ENCODE measurements at places on chromosomes 6 and 20.

DNA sequence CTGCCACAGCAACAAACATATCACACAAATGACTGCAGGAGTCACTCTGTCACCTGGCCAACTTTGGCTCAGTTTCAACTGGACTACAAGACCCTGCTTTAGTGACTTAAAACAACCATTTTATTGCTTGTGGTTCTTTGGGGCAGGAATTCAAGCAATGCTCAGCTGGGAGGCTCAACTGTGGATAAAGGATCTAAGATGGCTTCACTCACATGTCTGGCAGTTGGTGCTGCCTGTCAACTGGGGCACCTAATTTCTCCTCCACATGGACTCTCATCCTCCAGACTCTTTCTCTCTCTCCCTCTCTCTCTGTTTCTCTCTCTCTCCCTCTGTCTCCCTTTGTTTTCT is 2.8 kb upstream of the EPB41L2 start:
- no peak for DNase-seq

DNA sequence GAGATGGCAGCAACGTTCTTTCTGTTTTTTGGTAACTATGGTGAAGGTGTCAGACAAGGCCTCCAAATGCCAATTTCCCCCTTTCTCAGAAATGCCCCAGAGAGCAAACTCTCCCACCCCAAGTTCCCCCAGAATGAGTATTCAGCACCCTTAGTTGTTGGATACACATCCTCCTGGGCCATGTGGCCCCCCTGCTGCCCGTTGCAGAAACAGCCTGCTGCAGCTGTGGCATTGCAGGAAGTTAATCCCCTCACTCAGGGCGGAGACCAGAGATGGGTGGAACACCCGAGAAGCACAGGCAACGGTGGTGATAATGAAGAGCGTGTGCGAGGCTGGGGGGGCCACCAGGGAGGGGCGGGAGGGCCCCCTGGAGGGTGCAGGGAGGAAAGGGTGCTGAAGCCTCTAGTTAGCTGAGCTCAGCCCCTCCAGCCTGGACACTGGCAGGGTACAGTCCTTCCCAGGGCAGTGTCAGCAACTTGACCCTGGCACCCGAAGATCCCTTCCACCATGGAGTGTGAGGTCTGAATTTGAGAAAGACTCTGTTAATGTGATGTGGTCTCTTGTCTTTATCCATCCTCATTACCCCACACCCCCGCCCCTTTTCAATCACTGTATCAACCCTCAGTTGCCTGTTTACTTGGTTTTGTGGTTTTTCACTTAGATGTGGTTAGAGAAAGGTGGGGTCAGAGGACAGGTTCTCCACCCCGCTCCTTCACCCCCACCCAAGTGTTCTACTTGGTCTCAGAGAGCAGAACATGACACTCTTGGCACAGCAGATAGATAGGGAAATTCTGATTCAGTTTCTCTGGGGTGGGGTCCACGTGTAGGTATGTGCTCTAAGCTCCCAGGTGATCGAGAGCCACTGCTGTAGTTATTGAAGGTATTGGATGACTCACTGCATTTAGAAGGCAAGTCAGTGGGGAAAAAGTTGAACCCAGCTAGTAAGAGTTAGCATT is 208.8 kb upstream of the SUPT3H start:
- DNase-seq, result no peak

GRCh38 chr6:75283907-75284631 is 523 bp downstream of the TMEM30A start:
- DNase-seq, result peak; percentile 23

DNA sequence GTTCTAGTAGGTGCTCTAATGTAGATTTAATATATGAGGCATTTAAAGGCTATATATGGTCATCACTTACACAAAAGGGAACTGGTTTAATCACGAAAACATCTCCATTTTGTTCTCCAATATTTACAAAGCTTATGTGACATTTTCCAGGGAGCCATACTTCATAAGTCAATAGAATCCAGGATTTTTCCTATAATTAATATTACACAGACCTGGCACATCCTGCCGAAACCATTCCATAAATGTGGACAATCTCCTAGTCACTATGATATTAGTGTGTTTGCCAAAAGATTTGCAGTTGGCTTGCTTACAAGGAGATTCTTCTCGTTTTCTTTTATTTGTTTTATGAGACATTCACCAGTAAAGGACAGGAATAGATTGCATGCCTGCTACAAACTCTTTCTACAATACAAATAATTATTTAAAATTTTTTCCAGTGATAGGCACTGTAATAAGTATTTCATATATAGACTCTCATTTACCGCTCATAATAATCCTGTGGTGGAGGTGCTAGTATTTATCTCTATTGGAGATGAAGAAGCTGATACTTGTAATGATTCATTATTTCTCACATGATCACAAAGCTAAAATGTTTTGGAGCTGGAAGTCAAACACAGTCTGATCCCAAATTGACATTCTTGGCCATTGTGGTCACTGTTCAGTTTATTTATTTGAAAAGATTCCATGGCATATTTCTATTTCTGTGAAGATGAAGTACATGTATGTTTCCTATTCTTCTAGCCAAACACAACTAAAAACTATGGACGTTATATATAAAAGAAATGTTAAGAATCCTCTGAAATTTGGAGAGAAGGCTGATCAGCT is 597.0 kb downstream of the HTR1B start:
- DNase-seq, result no peak

- no peak for DNase-seq
Measured at GRCh38 chr20:8152847-8153246, 20.8 kb downstream of the PLCB1 start.

- DNase-seq, result no peak
Measured at GRCh38 chr6:39079197-39080125, 30.9 kb downstream of the GLP1R start.

GRCh38 chr20:29306390-29307072 is 1950.9 kb upstream of the DEFB115 start:
- no peak for DNase-seq

- no peak for DNase-seq
Measured at GRCh38 chr6:25013246-25013645, 77.5 kb upstream of the RIPOR2 start.

Data from colonic mucosa (tissue), 4 donors.